ENCODE measurements at places on chromosomes 6 and 20.

DNA sequence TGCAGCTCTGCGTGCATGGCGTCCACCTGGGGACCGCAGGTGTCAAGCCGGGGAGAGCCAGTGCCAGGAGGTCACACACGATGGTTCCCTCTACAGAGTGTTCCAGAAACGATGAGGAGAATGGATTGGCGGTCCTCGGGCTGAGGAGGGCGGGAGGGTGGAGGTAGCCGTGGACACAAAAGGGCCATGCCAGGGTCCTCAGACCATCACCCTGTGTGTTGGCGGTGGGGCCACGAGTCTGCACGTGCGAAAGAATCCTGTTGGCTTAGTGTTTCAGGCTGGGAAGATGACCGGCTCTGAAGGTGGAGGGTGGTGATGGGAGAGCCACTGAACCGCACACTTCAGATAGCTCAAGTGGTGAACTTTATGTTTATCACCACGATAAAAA lies 13.7 kb downstream of the HRH3 start:
- DNase-seq: no peak

GRCh38 chr6:142251930-142252445 lies 49.8 kb upstream of the ADGRG6 start:
- DNase-seq: no peak

DNA sequence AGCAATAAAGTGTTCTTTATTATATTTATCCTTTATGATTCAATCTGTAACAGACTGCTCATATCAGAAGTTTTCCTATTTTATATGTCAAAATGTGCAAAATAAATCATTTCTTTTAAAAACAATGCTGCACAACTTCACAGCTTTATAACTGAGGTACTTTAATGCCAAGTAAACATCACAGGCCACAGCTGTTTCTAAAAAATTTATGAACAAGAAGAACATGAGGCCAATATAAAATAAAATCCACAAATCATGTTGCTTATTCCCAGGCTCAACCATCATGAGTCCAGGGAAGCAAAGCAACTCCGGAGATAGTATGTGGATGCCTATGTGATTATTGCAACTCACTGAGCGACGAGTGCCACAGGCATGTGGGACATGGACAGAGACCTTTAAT lies 195.5 kb downstream of the ISM1 start:
- no peak for DNase-seq

- no peak for DNase-seq
These were observed 109.9 kb upstream of the THBS2 start for GRCh38 chr6:169363590-169363989.

DNA sequence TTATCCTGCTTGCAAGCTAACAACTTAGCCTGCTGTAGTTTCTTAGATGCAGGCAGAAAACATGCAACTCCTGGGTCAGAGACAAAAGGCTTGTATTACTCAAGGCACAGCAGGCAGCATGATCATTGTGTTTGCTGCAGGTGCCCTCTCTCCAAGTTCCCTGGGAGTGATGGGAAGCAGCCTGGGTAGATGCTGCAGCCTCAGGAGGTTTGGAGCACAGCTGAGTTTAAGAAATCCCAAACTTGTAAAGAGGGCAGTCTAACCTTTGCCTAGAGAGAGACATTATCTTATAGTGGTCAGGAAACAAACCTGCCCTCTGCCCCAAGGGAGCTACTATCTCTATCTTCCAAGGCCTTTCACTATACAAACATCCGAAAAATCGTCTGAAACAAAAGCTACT lies 61.1 kb downstream of the PFDN4 start:
- no peak for DNase-seq

- peak; percentile 80 for DNase-seq
These were observed 50.8 kb upstream of the FAM83D start for GRCh38 chr20:38875175-38875993.

- no peak for DNase-seq
These were observed 392.3 kb upstream of the RUNX2 start for GRCh38 chr6:44935693-44936300.

DNA sequence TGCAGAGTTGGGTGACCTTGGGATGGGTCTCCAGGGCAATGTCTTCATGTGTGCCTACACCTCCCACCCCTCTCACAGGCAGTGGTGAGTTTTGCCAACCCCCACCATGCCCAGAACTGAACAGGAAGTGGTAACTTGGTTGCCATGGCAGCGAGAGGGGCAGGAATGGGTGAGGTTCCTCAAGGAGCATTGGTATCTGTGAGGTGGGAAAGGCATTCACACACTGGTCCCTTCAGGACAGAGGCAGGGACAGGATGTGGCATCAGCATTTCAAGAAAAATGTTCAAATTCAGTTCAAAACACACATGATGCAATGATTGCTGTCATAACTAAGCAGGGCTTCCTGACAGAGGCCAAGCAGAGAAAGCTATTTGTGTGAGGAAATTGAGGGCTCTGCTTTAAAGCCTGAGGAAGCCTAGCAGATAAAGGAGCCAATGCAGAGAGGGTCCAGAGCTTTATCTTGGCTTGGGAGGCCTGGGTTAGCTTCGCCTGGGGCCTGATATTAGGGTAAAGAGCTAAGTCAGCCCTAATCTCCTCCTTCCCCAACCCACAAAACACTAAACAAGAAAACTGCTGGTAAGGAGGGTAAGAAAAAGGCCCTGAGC lies 551 bp downstream of the TREML2 start:
- DNase-seq: peak; percentile 78

DNA sequence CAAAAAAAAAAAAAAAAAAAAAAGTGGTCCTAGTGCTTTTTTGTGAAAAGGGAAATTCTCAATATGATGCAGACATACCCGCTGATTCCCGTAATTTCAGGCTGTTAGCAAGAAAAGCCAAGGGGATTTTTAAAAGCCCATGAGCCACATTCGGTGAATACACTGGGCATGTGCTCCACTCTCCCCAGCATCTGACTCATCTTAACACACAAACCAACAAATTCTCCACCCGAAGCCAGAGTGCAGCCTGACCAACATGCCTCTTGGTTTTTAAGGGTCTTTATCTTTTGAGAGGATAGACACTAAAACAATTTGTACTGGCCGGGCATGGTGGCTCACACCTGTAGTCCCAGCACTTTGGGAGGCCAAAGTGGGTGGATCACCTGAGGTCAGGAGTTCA lies 45.5 kb upstream of the CD83 start:
- no peak for DNase-seq

DNA sequence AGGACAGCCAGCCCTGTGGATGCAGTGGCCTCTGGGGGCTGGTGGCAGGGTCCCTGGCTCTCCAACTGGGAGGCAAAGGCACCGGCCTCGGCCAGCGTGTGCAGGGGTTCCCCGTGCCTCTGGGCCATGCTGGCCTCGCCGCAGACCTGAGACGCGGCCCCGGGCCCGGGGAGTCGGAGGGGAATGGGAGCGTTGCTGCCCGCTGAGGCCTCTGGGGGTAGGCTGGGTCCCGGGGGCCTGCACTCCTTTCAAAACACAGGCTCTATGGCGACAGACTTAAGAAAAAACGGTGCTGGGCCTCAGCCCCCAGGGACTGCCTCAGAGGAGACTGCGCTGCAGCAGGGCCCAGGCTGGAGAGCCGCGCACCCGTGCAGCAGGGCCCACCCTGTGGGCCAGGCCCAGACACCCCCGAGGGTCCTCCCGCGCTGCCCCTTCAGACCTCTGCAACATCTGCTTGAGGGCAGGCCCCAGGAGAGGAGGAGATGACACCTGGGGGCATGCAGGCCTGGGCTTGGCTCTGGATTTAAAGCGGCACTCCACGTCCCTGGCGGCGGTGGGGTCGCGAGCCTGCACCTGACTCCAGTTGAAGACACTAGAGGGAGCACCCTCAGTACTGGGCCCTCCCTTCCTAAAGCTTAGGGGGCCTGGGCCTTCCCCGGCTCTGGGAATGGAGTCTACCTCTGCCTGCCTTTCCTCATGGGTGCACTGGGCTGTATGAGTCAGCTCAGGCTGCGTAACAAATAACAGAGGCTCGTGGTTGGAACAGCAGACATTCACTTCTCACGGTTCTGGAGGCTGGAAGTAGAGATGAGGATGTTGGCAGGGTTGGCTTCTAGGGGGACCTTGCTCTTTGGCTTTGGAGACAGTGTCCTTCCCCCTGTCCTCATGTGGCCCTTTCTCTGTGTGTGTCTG lies 117.4 kb upstream of the RPS6KA2 start:
- DNase-seq: no peak

GRCh38 chr20:7470912-7471311 lies 469.3 kb downstream of the HAO1 start:
- no peak for DNase-seq

DNA sequence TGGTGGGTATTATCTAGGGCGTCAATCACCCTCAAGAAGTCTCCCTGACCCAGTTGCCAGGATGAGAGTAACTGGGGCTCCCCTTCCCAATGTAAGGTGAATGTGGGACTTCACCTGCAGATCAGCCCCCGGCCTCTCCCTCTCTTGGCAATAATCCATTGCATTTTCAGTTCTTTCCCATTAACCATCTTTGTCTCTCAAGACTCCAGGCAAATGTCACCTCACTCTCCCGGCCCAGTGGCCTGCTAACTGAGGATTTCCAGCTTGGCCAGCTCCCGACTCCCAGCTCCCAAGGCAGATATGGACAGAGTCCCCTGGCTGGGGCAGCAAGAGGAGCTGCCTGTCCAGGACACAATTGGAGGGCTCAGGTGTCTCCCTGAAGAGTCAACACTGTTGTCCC lies 7.3 kb downstream of the ETV7 start:
- no peak for DNase-seq

DNA sequence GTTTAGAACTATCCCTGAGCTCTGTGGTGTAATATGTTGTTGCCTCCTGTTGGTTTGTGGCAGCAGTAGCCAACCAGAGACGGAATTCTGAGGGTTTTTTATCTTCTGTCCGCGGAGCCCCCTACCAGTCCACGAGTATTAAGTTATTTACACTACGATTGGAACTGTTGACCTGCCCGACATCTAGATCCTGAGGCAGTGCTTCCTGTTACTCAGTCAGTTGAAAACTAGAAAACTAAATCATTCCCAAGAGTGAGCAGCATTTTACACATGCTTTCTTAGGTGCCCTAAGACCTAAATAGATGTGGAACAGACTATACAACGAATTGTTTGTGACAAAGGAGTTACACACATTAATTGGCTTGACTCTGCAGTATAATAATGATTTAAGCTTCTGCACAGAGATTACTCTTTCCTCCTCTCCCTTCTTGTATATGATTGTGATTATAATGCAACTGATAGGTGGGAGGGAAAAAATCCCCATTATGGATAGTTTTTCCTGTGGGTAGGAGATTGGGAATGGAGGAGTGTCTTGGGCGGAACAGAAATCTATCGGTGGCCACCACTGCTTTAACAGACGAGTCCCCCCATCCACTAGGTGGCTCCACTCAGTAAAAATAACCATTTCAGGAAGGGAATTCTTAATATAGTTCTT lies 1.7 kb downstream of the LOC128125822 start:
- DNase-seq: peak; percentile 67

GRCh38 chr20:48354903-48355302 lies 472.9 kb downstream of the PREX1 start:
- no peak for DNase-seq

DNA sequence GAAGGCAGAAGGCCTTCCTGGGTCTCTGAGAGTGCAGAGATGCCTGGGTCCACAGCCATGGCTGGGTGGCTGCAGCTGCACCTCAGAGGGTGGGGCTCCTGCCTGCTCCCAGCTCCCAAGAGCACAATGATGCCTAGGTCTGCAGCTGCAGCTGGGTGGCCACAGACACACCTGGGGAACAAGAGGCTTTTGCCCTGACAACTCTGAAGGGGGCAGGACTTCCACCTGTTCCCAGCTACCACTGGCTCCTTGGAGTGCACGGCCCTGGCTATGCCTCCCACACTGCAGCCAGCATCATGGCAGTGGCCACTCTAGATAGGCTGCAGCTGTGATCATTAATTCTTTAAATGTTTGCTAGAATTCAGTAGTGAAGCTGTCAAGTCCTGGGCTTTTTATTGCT lies 511.3 kb downstream of the ADGRB3 start:
- no peak for DNase-seq

DNA sequence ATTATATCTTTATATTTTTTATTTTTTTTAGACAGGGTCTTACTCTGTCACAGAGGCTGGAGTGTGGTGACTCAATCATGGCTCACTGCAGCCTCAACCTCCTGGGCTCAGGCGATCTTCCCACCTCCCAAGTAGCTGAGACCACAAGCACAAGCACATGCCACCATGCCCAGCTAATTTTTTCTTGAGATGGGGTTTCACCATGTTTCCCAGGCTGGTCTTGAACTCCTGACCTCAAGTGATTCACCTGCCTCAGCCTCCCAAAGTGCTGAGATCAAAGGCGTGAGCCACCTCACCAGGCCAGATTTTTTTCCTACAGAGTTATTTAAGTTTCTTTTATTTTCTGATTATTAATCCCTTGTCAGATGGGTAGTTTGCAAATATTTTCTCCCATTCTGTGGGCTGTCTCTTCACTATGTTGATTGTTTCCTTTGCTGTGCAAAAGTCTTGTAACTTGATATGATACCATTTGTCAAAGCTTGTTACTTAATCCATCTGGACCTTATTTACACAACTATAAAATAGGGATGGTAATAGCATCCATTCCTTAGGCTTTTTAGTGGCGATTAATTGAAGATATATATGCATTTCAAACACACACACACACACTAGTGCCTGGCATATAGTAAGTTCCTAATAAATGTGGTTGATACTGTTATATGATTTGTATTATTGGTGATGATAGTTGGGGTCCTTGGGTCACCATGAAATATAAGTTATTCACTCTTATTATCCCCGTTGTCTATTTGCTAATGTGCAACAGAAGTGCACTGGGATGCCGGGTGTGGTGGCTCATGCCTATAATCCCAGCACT lies 187.1 kb downstream of the BCAS1 start:
- no peak for DNase-seq

GRCh38 chr6:110672122-110672521 lies 143.1 kb downstream of the CDK19 start:
- no peak for DNase-seq

DNA sequence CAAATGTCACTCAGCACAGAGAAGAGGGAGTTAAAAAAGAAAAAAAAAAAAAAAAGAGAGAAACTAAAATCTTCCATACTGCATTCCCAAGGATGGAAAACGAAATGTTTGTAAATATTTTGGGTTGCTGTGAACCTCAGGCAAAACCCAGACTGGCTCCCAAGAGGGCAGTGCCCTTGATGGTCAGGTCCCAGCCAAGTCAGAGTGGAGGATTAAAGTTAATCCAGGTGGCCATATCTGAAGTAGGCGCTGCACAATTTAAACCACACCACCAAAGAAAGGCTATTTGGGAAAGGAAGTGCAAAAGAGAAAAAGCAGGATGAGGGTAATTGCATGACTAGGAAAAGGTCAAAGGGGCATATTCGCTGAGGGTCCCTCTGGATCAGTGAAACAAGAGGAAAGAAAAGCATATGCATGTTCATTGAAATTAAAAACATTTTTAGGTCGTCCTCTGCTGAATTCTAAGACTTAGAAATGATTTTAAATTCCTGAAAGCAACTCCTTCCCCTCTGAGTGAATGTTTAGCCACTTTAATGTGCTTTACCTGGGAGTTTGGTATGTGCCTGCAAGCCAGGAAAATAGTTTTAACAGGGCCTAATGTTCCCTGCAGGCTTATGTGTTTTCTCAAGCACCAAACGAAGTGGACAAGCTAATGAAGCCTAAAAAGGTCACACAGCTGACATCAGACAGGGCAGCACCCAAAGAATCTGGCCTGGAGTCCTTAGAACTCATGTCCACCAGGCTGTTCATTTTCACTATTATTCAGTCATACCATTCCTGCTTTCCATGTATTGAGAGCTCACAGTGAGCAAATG lies 159.1 kb downstream of the HACE1 start:
- DNase-seq: no peak

- DNase-seq: no peak
These were observed 96.6 kb upstream of the B3GAT2 start for GRCh38 chr6:71053475-71053874.

GRCh38 chr6:1868561-1869261 lies 259.0 kb downstream of the FOXC1 start:
- DNase-seq: no peak

- DNase-seq: peak; percentile 17
These were observed at the start of gene TREM1 for GRCh38 chr6:41286544-41287346. Gene TREM1 (minus strand): TSS chr6:41286682. CDS start chr6:41286655, 27 bp downstream.

All from CD4-positive, alpha-beta T cell treated with Interleukin-1 beta for 1 hour (primary cell).